ENCODE measurements at places on chromosomes 6 and 20. TPM values are rescaled to one million over a fixed set of nuclear protein-coding genes. Genes with fewer than 3 reads are reported as not detected.

Gene FGD2
- not detected for total RNA-seq

- DNase-seq: peak; percentile 97
Measured at GRCh38 chr6:134447883-134448387, 130.0 kb upstream of the SGK1 start.

Gene PGK2
- total RNA-seq: not detected

GRCh38 chr6:135522965-135523692, 25.6 kb upstream of the AHI1 start:
- DNase-seq: peak; percentile 30

GRCh38 chr6:26411751-26412150, 9.7 kb downstream of the BTN3A1 start:
- no peak for DNase-seq

Data from fibroblast of lung (primary cell).